ENCODE measurements at places on chromosomes 6 and 20.

GRCh38 chr6:52317841-52318581, 33.5 kb upstream of the MCM3 start:
- DNase-seq = peak; percentile 23

DNA sequence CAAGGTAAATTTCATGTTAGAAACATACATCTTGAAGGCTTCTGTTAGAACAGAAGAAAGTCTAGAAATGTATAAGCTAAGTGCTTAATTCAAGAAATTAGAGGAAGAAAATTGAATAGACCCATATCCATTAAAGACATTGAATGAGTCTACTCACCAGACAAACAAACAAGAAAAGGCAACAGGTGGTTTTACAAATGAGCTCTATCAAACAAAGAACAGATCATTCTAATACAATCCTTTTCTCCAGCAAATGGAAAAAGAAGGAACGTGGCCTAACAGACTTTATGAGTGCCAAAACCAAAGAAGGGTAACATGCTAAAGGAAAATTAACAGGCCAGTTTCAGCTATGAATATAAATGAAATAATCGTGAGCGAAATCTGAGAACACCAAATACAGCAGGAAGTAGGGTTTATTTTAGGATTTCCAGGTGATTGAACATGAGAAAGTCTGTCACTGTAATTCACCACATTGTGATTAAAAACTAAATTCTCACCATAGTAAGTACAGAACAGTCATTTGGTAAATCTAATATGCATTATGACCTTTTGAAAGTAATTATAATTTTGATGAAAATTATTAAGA, 22.6 kb downstream of the MTHFD1L start:
- DNase-seq = no peak

GRCh38 chr20:10291568-10292248, 73.1 kb downstream of the SNAP25 start:
- no peak for DNase-seq

DNA sequence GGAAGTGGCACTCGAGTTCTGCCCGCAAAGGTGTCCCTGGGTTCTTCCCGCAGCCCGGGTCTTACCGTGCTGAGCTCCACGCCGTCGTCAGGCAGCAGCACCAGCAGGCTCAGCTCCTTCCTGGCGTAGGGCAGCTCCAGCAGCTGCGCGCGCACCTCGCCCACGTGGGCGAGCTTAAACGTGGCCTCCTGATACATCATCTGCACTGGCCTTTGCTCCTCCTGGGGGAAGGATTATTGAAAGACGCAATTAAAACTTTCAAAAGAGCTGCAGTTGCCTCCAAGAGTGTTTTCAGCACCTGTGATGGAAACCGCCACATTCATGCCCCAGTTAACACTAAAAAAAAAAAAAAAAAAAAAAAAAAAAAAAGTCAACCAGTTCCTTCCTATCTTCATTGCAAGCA, 11.3 kb downstream of the SERPINB9 start:
- no peak for DNase-seq

DNA sequence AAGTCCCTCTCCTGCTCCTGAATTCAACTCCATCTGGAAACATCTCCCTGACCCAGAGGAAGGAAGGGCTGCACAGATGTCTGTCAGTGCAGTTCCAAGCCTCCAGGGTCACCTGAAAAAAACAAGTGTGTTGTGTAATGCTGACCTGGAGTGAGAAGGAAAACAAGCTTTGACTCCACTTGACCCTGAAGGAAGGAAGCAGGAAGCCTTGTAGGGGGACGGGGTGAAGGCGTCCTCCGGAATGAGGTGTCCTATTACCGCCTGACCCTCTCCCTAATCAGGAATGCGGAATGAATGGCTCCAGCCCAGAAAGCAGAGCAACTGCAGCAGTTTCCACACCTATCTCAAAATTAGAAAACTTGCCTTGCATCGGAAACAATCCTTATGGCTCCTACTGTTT, 13.9 kb upstream of the ADGRF5 start:
- DNase-seq = no peak

GRCh38 chr6:146315381-146316174, 228.1 kb upstream of the RAB32 start:
- no peak for DNase-seq

- DNase-seq = no peak
Measured at GRCh38 chr20:1298166-1298565, 30.8 kb downstream of the SDCBP2 start.

DNA sequence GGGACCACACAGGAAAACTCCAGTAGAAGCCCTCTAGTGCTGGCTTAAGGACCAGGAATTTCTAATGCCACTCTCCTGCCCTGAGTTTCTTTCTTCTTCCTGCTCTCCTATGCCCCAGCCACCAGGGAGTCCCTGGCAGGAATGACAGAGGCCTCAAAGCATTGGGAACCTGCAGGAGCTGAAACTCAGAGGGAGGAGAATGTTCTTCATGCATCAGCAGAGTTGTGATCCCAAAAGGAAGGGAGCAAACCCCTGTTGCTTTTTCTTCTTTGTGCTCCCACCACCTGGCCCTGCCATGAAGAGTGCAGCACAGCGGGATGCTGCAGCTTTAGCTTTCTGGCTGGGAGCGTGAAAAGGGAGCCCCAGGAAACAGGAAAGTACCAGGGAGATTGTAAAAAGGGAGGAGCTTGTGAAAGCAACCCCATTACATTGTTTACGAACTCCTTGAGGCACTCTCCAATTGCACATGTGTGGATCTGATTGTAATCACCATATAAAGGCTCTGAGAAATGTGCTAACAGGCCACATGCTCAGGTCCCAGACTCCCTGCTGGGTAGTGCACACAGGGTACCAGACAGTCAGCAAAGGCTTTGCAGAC, 34.7 kb upstream of the FKBP1A start:
- DNase-seq = no peak
